ENCODE measurements at places on chromosomes 3 and 15.

DNA sequence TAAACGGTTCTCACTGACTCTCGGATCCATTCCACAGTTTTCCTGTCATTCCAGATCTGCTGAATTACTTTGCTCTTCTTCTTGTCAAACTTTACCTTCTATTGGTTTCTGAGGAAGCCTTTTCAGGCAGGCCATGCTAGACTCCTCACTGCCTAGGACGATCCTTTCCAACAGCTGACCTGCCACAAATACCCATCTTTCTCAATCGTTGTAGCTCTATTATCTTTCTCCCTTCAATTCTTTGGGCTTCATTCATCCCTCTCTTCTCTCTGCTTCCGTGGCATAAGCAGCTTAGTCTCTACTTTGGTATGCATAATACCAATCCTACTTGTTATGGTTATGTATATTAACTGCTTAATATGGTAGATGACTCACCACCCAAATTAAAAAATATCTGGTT, 421.8 kb downstream of the NLGN1 start:
- DNase-seq = no peak

- DNase-seq = peak; percentile 50
Observed at GRCh38 chr3:46496746-46497555, 825 bp upstream of the RTP3 start.

DNA sequence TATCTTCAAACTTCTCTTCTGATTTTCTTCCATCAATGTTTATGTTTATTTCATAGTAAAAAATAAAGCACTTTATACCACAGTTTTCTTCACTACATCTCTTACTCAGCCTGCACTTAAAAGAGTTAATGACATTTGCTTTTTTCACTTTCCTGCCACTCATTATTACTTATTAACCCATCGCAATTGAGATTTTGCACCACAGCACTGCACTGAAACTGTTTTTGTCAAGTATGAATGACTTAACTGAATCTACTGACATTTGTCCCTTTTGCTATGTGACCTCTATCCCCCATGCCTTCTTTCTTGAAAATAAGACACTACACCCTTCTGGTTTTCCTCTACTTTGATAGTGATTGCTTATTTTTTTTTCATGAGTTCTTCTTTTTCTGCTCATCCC, 739.7 kb upstream of the DPPA4 start:
- no peak for DNase-seq

GRCh38 chr3:15428539-15428938, 1.1 kb downstream of the EAF1 start:
- DNase-seq = peak; percentile 23

DNA sequence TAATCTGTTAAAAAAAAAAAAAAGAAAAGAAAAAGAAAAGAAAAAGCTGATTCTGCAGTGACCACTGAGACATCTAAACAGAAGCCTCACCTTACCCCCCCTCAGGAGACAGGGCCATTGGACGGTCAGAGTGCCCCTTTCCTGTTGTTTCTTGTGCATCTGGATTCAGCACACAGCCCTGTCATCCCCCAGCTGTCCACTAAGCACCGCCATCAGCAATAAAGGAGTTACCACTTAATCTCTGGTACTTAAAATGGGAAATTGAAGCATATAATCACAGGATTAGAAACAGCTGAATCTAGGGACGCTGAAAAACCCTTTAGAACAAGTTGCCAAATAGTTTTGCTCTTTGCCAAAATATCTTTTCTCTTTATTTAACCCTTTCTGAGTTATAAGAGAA, 62.5 kb downstream of the TRIM69 start:
- no peak for DNase-seq

- no peak for DNase-seq
Observed at GRCh38 chr15:34804113-34804512, 8.8 kb upstream of the ACTC1 start.

- DNase-seq = no peak
Observed at GRCh38 chr15:78676424-78677110, 35.6 kb upstream of the CHRNB4 start.

DNA sequence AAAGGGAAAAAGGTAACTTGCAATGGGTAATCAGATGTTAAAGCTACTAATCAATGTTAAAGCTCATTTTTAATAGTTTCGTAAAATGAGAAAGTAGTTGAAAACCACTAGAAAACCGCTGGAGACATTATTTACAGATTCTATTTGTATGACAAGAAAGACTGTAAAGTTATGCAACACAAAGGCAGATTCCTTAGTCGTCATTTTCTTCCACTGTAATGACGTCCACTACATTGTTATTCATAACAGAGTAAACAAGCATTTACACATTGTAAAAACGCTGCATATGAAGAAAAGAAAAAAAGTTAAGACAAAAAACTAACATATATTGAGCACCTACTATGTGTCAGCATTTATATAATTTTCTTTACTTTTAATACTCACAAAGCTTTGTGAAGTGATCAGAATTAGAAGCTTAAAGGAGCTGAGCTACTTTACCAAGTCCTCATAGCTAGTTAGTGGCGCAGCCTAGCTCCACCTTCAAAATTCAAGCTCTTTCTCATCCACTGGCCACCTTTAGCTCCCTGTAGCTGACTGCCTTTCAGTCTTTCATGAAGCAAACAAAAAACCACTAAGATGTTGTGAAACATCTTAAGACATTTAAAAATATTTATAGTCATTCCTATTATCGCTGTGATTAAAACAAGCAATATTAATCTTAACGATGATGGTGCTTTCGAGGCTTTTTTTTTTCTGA, 100.1 kb upstream of the CDIN1 start:
- DNase-seq = no peak

DNA sequence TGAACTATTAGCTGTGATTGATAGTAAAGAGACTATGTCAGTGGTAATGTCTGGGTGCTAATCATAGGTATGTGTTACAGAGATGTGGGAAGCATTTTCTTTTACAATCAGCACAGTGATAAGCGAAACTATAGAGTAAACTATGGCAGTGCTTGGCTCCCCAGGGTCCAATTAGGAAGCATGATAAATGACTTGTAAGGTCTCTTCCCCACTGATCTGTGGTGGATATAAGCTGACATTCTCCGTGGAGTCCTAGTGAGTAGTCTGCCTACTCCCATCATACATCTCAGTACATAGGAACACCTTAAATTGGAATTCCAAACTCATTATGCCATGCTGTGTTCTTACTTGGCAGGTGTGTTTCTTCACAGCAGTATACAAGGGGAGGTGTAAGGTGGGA, 204.2 kb downstream of the GAP43 start:
- DNase-seq = no peak

- no peak for DNase-seq
Observed at GRCh38 chr15:78634210-78635145, 6.5 kb downstream of the CHRNB4 start.

GRCh38 chr3:130979117-130979516, 47.5 kb downstream of the ASTE1 start:
- no peak for DNase-seq

GRCh38 chr3:129195731-129196256, 12.1 kb upstream of the CNBP start:
- no peak for DNase-seq
